ENCODE measurements at places on chromosomes 7 and 10.
A peak's percentile ranks its signal among the peaks of the same experiment; 100 is the strongest.

DNA sequence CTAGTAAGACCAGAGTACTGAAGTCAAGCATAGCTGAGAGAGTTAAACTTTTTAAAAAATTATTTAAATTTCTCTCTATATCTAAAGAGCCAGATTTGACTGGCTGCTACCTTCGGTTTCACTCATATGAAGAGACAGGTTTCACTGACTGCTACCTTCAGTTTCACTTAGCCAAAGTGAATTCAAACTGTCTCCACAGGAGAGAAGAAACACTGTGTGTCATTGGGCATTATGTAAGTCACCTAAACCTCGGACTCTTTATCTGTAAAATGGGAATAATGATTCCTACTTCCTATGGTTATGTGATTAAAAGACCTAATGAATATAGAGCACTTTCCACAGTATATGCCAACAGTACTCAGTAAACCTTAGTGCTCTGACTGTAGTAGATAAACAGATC is 41.6 kb upstream of the MET start:
- DNase-seq: no peak

GRCh38 chr10:123266971-123267370 is 112.8 kb downstream of the BUB3 start:
- no peak for DNase-seq

- peak; percentile 23 for DNase-seq
These were observed 54.6 kb upstream of the PITRM1 start for GRCh38 chr10:3226960-3227744.

DNA sequence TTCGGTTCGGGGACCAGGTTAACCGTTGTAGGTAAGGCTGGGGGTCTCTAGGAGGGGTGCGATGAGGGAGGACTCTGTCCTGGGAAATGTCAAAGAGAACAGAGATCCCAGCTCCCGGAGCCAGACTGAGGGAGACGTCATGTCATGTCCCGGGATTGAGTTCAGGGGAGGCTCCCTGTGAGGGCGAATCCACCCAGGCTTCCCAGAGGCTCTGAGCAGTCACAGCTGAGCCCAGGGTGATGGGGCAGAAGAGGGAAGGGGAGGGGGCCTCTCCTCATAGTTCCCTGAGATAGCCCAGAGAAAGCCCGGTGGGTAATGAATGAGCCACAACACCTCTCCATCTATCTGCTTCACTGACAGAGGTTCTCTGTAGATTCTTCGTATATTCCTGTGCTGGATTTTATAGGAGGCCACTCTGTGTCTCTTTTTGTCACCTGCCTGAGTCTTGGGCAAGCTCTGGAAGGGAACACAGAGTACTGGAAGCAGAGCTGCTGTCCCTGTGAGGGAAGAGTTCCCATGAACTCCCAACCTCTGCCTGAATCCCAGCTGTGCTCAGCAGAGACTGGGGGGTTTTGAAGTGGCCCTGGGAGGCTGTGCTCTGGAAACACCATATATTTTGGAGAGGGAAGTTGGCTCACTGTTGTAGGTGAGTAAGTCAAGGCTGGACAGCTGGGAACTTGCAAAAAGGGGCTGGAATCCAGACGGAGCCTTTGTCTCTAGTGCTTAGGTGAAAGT is 16.4 kb downstream of the PRSS2 start:
- no peak for DNase-seq

DNA sequence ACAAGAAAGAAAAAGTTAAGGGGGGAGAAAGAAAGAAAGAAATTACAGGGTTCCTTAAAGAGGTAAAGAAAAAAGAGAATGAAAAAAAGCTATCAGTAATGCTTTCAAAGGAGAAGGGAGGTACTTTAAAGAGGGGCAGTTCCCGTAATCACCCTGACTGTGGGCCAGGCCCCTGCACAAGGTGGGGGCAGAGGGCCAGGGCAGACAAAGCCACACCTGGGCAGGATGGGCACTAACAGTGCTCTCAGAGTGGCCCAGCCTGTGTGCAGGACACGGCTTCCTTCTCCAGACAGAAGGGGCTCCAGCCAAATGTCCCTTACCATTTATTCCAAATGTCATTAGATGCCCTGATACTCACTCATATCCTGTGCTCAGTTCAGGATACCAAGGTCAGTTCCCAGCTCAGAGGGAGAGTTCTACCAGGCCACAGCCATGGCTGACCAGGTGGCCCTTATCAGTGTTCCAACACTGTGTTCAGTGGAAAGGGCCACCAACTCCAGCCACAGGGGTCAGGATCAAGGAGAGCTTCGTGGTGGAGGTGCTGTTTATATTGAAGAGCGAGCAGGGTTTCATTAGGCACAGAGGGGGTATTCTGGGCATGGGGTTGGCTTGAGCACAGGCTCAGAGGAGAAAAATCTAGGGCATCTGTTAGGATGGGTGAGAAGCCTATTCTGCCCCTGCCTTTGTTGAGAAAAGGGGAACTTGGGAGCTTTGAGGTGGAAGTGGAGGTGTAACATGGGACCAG is 29.9 kb downstream of the DPCD start:
- no peak for DNase-seq

DNA sequence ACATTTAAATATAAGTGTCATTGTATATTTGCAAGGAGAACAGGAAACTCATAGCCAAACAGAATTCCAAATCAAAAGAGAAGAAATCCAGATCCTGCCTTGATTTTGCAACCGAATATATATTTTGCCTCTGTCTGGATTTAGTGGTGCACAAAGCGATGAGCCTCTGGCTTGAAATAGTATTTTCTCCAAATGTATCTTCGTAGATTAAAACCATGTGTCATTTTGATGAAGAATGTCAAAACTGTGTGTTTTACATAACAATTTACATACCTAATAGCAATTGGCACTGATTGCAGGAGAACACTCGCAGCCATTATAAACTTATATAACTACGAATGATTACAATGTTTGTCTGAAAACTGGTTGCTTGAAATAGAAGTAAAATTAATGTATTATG is 156.4 kb downstream of the ARID5B start:
- DNase-seq: no peak

DNA sequence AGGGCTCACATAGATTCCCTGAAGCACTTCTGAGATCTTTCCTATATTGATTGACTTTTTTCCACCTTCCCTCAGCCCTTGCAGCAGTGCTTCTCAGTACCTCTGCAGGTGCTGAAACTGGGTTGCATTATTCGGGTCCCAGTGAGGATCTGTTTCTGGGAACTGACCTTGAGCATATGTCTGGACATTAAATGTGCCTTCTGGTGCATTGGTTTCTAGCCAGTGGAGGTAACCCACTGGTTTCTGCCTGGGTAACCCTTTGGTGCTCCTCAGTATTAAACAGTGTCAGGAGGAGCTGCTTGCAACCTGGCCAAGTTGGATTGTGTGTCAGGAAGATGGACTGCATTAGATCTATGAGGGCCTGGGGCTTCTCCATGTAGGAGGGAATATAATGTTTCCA is 213.3 kb upstream of the KCND2 start:
- no peak for DNase-seq

- no peak for DNase-seq
These were observed 1087.1 kb upstream of the LRRN3 start for GRCh38 chr7:110003827-110004226.

- DNase-seq: no peak
These were observed 37.3 kb downstream of the BMPR1A start for GRCh38 chr10:86793696-86794095.

- DNase-seq: no peak
These were observed 37.2 kb downstream of the FRMD4A start for GRCh38 chr10:14293526-14293925.

DNA sequence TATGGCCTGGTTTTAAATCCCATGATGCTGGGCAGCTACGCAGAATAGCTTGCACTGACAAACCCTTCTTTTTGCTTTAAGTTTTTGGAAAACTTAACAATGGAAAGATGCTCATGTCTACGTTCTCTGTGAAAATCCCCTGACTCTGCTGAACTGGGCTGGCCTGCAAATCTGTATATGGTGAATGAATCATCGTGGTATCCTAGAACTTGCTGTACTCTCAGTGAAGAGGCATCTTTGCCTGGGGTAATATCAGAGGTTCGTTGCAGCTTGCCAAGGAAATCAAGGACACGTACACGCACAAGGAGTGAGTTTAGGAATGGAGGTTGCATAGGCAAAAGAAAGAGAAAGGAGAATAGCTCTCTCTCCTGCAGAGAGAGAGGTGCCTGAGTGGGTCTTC is 382.0 kb upstream of the ADARB2 start:
- peak; percentile 74 for DNase-seq

GRCh38 chr7:122827763-122828162 is 58.5 kb downstream of the CADPS2 start:
- no peak for DNase-seq

DNA sequence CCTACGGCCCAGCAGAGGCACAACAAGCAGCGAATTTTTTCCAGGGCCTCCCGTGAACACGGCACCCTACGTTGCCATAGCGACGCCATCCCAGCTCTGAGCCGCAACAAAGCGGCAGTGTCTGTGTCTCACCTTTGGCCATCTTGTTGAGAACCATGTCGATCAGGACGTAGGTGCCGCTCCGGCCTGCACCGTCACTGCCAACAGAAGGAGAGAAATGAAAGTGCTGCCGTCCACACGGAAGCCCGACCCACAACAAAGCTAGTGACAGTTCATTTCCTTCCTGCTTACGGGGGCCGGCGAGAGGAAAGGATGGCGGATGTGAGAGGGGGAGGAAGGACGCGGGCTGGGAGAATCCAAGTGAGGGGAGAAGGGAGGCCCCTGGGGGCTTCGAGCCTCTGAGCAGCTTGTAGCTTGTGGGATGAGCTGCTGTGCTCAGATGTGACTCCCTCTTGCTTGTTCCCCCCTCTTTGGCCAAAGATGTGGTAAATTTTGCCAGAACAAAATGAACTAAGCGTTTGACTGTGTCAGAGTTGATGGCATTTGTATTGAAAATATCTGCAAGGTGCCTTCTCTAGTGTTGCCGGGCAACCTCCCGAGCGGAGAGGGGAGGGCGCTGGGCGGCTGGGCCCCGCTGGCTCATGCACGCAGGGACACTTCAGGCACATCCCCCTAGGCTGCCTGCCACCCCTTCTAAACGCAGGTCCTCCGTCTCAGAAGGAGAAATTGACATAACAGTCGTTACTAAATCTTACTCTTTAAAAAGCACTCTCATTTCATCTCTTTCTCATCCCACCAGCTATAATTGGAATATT is 232.2 kb downstream of the DNAJB6 start:
- peak; percentile 28 for DNase-seq

- DNase-seq: no peak
These were observed 11.5 kb downstream of the PAPOLB start for GRCh38 chr7:4850262-4850795.

- DNase-seq: no peak
These were observed 13.5 kb upstream of the ATP6V1F start for GRCh38 chr7:128849156-128849515.

DNA sequence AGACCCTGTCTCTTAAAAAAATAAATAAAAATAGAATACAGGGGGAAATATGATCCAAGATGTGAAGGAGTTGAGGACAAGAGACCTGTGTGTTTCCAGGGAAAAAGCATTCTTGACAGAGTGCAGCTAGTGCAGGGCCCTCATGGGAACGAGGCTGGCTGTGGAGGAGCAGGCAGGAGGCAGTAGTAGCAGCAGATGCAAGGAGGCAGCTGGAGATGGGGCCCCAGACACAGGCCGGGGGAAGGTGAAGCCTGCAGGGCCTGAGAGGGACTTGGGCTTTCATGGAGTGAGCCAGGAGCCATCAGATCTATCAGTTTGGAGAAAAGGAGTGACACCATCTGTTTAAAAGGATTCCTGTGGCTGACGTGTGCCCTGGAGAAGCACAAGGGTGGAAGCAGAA is 71.4 kb upstream of the ZNF438 start:
- DNase-seq: peak; percentile 25

- DNase-seq: no peak
These were observed 136.1 kb downstream of the CELF2 start for GRCh38 chr10:11153766-11154165.

GRCh38 chr7:68248973-68249372 is 1252.3 kb downstream of the TYW1 start:
- no peak for DNase-seq

DNA sequence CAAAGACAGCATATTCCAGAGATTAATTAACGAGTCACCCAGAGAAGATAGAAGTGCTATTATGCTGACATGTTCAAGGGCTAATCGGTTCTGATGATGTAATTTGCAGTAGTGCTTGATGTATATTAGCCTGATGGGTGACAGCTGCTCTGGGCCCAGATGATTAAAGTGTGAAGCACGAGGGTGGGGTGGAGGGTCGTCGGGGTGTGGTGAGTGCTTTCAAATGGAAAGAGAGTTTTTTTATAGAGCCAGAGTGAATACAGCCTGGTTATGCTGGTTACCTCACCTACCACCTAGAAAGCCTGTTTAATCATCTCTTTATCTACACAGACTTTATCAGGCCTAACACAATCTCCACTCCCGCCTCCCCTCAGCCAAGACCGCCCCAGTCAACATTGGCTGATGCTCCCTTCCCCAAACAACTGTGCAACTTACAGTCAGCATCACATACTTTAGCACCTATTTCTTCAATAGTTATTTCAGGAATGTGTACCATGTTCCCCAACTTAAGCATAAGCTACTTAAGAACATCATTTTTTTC is 11.5 kb upstream of the STN1 start:
- DNase-seq: peak; percentile 43

- no peak for DNase-seq
These were observed 54.2 kb downstream of the RBM33 start for GRCh38 chr7:155698633-155699032.

- DNase-seq: no peak
These were observed 16.4 kb upstream of the RUFY2 start for GRCh38 chr10:68423522-68423921.

- DNase-seq: no peak
These were observed 106.4 kb upstream of the GJD4 start for GRCh38 chr10:35498693-35499092.

GRCh38 chr10:77177589-77177988 is 460.0 kb downstream of the KCNMA1 start:
- DNase-seq: no peak

DNA sequence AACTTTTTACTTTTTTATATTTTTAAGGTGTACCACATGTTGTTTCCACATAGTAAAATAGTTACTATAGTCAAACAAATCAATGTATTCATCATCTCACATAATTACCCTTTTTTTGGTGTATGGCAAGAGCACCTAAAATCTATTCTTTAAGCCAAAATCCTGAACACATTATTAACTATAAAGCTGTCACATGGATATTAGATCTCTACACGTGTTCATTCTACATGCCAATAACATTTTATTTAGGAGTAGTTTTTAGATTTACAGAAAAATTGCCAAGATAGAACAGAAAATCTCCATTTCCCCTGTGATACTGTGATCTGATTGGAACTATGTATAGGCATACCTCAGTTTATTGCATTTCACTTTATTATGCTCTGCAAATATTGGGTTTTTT is 137.1 kb downstream of the SH2D4B start:
- no peak for DNase-seq

GRCh38 chr10:117455346-117455745 is 80.1 kb upstream of the PDZD8 start:
- no peak for DNase-seq

DNA sequence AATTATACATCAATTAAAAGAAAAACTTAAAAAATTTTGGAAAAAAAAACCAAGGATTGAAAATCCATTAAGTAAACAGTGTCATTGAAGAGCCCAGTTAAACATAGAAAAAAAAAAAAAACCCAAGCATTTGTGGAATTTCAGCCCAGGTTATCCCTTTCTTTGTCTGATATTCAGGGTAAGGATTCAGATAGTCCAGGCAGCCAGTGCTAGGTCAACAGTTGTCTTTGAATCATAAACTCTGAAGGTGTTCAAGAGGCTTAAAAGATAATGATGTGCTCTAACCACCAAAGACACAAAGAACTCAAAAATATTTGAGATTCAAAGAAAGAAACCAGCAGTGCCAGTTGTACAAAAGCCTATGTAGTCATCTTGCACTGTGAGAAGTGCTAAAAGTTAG is 270.3 kb upstream of the DKK1 start:
- DNase-seq: no peak
